ENCODE measurements at places on chromosomes 12 and 14. TPM values are rescaled to one million over a fixed set of nuclear protein-coding genes. Genes with fewer than 3 reads are reported as not detected.
A peak's percentile ranks its signal among the peaks of the same experiment; 100 is the strongest.

- no peak for ATAC-seq
These were observed 20.0 kb upstream of the SLC15A5 start for GRCh38 chr12:16297521-16297920.

Gene SINHCAF
- 222 TPM for total RNA-seq

DNA sequence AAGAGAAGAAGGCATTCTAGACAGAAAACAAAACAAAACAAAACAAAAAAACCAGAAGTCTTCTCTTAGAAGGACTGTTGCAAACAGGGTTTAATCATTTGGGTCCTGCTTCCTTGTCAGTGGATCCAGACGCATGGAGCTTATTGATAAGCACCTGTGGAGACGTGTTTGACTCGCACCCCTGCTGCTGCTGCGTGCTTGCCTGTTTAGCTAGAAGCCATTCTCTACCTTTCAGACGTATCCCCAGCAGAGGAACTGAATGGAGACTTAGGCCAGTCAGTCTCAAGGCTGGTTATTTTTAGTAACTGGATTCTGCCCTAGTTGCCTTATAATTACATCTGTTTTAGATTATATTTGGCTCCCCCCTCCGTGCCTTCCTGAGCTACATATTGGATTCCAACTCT is 186.1 kb upstream of the EEA1 start:
- no peak for ATAC-seq

- peak; percentile 30 for ATAC-seq
These were observed 461.2 kb downstream of the TMEM121 start for GRCh38 chr14:105987563-105987962.

DNA sequence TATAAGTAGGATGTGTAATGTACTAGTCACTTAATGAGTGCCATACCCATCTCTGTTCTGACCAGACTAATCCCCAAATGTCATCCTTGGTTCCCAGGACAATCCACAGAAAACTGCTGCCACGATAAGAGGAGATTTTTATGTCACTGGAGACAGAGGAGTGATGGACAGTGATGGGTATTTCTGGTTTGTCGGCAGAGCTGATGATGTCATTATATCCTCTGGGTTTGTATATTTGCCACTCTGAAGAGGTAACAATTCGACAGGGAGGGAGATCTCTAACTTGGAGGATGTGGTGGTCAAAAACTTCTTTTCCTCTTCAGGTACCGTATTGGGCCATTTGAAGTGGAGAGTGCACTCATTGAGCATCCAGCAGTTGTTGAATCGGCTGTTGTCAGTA is 20.3 kb downstream of the ACSM4 start:
- no peak for ATAC-seq

- ATAC-seq: peak; percentile 100
These were observed 5.7 kb upstream of the VTI1B start for GRCh38 chr14:67680121-67680602.

All from activated T-helper 17 cell treated with anti-CD3 and anti-CD28 coated beads, Interleukin-2, amount 50 U/mL, for 72 hours (primary cell).